ENCODE measurements at places on chromosomes 11 and 22. TPM values are rescaled to one million over a fixed set of nuclear protein-coding genes. Genes with fewer than 3 reads are reported as not detected.

Gene FDX1
- total RNA-seq, result 10.8 TPM

Gene C1QTNF5
- 90.8 TPM for total RNA-seq

Gene SDHAF2
- total RNA-seq, result 51.5 TPM

Gene GRIA4
- total RNA-seq, result 1.2 TPM

DNA sequence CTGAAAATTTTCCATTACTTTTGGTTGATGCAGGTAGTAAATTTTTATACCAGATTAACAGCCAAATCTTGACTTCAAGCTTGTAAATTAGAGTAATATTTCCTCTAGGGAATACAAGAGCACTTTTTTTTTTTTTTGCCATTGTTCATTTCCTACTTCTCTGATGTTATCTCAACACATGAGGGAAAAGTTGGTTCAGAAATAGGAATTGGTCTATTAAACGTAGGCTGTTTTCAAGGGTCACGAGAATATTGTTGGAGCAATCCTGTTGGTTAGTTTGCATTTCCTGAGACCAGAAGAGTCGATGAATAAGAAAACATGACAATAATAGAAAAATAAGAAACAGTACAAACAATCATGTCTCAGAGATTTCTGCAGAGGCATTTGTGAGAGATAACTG lies 453.9 kb upstream of the CCDC179 start:
- no peak for DNase-seq

DNA sequence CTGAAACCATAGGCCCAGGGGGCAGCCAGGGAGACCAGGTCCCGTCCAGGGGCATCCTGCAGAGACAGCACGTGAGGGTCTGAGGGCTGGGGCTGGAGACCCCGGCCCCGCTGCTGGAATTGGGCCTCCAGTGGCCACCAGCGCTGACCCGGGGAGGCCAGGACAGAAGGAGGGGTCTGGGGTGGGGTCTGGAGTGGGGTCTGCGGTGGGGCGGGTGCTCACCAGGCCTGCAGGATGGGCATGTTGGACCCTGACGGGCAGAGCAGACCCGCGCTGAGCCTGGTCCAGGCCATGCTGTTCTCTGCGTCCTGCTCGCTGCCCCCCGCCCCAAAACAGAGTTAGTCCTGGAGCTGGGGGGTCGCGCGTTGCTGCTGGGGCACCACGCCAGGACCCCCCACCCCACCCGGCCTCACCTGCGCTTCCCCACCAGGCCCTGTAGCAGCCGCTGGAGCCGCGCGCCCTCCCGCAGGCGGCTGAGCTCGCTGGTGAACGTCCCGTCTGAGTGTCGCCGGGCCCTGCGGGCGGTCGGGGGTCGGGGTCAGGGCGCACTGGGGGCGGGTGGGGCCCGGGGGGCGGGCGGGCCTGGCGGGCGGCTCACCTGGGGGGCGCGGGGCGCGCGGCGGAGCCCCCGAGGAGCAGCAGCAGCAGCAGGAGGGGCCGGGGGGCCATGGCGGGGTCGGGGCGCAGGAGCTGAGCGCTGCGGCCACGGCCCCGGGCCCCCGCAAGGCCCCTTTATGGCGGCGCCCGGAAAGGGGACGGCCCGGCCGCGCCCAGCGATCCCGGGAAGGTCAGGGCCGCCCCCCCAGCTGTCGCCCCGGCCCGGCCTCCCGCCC lies at the start of gene SCT:
Gene SCT, minus strand, starts transcription at position 707 of the 833 bp plus-strand sequence. Its CDS starts 38 bp downstream, at position 669.
- DNase-seq, result no peak

DNA sequence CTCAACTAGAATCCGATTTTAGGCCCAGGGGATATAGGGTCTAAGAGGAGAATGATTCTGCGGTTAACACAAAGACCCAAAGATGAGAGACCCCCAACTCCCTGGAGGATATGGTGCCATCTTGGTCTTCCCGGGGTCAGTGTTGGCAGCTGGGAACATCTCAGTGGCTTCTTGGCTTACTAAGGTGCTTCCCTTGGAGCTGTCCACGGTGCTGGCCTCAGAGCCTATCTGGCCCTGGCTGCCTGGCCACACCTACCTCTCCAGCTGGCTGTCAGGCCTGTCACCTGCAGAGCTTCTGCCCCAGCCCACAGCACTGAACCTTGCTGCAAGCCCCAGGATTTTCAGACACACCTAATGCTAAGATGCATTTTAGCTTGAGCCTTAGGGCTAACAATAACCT lies 70.7 kb upstream of the THY1 start:
- DNase-seq, result peak; percentile 36

DNA sequence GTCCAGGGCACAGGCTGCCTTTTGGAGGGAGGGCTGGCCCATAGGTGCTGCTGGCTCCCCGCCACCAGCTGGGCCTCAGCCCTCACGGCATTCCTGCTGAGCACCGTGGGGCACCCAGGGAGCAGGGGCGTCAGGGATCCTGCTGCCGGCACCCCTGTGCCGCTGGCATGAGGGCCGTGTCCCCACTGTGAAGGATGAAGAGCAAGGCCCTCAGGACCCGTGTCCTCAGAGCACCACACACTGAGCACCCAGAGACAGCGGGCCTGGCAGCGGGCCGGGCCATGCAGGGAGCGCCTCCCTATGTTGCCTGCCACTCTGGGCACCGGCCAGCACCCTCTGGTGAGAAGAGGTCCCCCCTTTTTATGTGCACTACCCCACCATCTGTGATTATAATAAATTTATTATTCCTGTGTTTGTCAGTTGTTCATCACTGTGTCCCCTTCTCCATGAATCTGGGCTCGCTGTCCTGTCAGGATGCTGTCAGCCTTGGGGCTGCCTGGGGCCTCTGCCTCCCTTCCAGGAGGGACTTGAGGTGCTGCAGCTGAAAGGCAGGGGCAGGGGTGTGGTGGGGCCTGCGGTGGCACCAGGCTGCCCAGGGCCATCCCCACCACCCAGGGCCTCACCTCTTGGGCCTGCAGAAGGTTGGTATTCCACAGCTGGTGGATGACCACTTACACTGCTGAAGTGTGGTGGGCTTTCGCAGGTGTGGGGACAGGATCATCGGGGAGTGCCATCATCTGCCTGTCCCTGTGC lies 80.0 kb downstream of the MED15 start:
- no peak for DNase-seq

DNA sequence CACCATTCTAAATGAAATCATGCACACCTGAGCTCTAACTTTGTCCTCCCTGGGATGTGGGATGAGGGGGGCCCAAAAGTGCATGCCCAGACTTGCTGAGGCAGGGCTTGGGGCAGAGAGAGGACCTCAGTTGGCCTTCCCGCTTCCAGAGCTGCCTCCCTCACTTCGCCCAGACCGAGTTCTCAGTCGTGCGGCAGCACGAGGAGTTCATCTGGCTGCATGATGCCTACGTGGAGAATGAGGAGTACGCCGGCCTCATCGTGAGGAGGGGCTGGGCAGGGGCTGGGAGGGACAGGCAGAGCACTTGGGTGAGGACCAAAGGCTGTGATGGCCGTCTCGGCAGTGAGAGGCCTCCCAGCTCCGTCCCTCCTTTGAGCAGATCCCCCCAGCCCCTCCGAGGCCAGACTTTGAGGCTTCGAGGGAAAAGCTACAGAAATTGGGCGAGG lies 8.2 kb downstream of the CFL1 start:
- no peak for DNase-seq

DNA sequence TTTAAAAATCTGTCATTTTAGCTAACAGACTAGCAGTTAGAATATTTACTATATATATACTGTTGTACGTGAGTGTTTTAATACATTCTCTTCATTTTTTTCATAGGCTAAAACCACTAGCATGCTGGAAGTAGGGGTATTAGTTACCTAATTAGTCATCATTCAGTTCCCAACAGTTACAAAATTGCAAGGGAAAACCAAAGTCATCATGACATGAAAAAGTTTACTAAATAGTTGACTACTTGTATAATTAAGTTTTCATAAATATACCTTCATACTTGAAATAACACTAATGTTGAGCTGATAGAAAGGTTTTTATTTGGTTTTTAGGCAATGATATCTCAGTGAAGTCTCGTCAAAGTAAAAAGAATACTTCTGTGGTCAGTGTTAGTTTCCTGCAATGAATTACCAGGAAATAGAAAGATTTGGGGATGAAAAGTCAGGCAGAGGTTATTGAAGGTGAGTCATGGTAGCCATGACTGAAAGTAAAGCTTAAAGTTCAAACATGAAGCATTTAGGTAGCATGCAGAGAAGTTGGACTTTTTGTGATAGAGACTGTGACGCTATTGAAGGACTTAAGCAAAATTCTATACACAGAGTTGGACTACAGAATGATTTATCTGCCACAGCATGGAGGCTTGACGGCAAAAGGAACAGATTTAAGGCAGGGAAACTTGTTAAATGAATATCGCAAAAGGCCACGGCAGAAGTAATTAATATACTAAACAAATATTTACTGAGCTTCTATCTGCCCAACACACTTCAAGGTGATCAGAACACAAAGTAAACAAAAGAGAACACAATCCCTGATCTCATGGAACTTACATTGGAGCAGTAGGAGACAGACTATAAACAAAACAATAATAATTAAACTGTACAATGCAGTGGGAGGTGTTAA lies 828.1 kb upstream of the FAT3 start:
- DNase-seq, result no peak

DNA sequence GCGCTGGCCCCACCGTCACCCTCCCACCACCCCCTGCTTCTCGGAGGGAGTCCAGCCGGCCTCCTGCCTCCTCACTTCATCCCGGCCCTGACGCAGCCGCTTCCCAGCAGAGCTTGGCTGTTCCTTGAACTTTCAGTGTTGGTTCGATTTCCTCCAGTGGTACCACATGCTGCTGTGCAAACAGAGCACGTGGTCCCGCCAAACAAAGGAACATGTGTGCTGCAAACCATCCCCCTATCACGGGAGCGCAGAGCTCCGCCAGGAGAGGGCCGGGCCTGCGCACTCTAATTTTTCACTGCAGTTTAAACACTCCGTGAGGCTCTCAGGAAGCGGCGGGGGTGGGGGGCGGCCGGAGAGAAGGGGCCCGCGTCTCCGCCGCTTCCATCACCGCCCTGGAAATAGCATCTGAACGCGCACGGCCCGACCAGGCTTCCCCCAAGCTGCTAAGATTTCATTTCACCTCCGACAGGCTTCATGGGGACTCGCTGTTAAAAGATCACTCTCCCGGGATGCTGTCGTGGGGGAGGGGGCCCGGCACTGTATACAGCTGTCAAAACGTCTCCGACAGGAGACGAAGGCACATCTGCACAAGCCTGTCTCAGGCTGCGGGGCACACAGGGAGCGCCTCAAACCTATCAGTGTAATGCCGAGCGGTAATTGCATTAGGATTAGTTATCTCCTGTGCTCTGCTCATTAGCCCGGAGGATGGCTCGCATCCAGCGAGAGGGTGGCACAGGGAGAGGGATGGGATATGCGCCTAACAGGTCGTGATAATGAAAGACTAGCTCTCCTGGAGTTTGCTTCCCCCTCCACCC lies 269.9 kb upstream of the SORL1-AS1 start:
- peak; percentile 95 for DNase-seq

DNA sequence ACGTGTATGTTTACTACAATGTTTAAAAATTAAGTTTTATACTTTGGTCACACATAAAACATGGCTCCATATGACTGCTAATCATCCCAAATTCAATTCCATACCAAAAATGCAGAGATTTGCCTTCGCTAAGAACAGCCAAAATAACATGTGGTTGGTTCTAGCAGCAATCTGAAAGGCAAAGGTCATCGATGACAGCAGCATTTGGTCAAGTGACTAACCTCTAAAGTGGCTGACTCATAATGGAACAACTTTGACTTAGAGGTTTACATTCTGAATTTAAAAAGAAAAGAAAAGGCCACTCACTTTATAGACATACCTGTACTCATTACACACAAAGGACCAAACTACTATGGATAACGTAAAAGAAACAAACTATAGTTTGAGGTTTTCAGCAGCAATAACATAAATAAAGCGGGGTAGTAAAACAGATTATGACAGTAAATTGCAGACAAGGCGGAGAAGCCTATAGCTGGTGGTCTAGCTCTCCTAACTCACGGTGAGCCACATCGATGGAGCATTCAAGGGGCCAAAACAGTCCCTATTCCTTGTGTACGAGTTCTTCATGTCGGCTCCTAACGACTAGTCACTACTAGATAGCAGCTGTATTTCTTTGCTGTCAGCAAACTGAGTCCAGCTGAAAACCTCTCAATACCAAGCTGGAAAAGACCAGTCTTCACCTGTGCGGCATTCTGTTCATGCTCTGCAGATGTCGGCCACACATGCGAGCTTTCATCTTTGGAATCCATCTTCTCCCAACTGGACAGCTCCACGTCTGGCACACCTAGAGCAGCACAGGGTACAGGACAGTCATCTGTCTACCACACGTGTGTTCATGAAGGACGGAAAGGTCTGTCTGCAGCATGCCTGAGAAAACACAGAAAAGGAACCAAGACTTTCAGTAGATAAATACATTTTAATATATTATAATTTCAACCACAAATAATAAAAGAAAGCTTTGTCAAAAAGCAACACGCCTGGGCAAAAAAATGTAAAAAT lies 42.1 kb downstream of the PRDM10 start:
- peak; percentile 85 for DNase-seq

DNA sequence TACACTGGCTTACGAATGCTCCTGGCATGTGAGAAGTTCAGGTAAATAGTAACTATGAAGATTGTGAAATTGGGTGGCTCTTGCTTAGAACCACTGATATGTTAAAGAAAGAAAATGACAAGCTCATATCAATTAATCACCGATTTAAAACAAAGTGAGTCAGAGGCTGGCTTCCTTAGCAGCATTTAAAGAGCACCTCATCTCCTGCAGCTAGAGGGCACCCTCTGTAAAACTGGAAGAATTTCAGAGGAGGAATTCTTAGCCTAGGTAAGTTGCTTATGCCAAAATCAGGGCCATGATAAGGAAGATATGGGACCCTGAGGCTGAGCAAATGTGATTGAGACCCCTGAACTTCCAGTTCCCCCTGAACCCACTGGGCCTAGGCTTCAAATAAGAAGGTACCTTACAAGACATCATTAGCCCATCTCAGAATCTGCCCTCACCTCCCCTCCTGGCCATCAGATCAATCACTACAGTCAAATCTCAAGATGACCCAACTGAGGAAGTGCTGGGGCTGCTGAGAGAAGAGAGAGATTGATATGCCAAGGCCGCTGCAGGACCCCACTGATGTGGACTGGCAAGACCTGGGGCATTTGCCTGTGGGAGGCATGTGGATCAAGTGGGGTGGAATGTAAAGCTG lies 8.6 kb upstream of the CD3E start:
- peak; percentile 14 for DNase-seq

GRCh38 chr22:36097880-36098279 lies 62.7 kb downstream of the APOL3 start:
- DNase-seq, result peak; percentile 12

- DNase-seq, result no peak
Measured at GRCh38 chr11:17000987-17001386, 13.2 kb downstream of the PLEKHA7 start.
